T-cell (primary cell): ENCODE measurements at places on chromosomes 12 and 14.

DNA sequence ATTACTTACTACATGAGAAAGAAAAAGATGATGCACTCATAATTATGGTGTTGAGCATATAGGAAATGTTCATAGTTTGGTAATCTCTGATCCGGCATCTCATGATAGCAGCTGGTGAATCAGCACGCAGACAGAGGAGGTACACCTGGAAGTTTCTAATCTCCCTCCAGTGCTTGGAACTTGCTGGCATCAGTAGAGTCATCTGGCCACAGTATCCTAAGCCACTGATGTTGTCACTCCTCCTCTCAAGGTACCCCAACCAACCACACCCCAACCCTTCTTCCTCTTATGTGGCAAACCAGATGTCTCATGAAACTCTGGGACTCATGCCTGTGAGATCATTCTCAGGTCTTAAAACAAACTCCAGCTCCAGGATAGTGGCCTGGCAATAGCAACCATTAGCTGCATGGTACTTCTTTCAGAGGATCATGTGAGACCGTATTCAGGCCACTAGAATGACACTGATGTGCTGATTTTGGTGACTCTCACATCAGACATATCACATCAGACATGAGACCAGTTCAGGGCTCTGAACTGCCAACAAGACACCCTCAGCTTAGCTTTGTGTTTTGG lies 143.0 kb downstream of the RASSF9 start:
- DNase-seq, result no peak

GRCh38 chr12:131047789-131048610 lies 94.3 kb downstream of the ADGRD1 start:
- no peak for DNase-seq

DNA sequence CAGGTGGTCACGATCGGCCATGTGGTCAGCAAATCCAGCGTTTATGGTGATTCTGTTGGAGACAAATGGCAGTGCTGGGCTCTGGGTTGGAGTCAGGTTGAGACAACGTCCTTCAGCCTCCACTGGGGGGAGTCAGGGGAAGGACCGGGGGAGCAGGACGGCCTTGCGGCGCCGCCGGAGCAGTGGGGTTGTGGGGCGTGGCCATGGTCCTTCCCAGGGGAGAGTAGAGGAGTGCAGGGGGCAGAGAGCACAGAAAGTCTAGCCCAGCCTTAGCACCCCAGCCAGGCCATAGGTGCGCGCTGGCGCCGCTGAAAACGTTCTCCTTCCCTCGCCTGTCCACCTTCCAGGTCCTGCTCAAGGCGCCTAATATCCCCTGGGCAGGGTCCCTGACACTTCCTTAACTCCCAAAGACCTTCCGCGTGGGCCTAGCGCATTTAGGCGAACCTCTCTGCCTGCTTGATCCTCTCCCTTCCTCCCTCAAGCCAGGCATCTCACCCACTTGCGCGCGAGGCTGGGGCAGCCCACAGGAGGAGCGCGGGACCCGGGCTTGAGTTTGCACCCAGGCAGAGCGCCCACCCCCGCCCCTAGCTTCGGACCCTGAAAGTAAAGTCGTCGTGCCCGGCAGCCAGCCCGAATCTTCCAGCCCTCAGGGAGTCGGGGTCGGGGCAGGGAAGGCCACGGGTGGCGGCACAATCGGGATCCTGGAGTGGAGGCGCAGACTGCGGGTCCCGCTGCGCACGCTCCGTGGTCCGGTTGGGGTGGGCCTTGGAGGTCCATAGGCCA lies 3.1 kb upstream of the KIF26A start:
- DNase-seq, result no peak

DNA sequence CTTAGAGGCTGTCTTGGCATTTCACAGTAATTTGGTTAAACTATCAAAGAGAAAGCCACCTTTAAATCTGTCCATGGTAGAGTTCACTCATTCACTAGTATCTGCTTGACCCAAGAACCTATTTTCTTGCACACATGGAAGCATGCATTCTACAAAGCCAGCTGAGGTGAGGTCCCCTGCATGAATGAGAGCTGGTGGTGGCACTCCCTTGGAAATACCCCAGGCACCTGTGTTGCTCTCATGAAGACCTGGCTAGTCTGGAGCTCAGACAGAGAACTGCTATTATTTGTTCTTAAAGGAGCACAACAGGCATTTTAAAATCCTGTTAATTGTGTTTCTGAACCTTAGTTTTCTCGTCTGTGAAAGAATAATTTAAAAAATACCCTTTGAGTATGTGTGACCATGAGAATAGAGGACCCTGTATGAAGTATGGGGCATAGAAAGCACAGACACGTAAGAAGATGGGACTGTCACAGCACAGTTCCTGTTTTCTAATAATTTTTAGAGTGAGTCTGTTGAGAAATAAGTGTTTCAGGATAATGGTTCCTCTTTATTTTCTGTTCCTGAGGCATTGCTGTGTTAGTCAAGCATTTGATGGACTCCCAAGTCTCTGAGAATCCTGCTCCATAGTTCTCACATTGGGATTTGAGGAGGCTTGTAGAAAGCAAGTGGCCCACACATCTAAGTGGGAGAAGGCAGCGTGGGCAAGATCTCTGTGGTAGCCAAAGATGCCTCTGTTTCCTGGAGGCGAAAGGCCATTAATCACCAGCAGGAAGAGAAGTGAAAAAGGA lies 10.9 kb downstream of the RGS6 start:
- no peak for DNase-seq

DNA sequence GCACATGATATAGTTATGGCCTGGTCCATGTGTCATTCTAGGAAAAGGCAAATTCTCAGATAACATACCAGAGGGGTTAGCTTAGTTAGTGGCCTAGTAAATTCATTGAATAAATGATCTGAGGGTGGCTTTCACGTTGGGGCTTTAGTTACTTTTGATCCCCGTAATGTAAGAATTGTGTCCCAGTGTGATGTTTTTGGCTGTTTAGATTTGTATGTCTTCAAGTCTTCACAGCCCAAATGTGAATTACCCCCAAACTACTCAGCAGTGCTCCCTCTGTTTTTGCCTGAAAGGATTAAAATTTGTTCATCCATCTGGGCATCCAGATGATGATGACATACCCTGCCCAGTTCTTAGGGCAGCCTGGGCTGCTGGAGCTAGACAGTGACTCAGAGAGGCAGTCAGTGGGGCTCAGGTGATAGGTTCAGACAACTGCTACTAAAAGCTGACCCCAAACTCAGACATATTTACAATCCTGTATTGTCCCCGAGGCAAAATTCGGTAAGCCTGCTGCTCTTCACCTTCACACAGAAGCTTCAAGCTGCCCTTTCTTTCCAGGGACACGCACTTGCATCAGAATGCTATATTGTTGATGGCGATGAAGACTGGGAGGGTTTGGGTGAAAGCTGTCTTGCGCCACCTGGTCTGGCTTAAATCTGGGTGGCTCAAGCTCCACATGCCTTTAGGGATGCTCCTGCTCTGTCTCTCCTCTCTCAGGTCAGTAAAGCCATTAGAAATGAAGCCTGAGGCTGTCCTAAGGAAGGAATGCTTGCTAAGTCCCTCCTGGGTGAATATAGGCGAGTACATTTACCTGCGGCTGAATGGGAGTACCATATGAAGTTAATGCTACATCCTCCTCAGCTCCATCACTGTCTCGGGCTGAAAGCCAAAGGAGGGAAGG lies 10.3 kb downstream of the GPRC5D start:
- no peak for DNase-seq

GRCh38 chr12:80643961-80644360 lies 63.5 kb upstream of the MYF6 start:
- DNase-seq, result no peak

DNA sequence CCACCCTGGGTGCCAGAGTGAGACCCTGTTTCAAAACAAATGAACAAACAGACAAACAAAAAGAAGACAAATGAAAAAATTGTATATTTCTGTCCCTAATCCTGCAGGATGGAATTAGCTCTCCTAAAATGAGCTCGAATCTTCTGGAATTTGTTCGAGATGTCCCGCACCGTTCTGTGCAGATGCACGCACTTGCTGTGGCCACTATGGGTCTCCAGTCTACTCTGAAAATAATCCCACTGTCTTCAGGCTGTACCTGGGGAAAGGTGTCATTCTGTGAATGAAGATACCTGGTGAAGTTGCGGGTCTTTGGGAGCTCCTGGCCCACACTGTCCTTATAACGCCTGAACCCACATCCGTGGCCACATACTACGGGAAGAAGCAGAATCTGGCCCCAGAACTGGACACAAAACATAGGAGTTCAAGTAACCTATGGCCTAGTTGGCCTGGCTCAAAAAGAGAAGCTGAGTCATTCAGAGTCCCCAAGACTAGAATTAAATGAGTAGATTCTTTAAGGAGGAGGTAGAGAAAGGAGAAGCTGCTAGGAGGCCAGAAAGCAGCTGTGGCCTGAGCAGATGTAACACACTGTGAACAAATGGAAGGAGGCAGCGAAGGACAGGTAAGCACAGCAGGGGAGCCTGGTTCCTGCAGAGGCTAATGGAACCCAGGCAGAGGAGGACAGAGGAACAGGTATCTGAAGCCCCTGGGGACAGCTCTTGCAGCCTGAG lies 108.6 kb downstream of the FOXN3 start:
- no peak for DNase-seq

GRCh38 chr12:19546611-19547162 lies 107.4 kb downstream of the AEBP2 start:
- no peak for DNase-seq

- peak; percentile 77 for DNase-seq
These were observed 73.1 kb upstream of the GPR68 start for GRCh38 chr14:91317381-91318308.

DNA sequence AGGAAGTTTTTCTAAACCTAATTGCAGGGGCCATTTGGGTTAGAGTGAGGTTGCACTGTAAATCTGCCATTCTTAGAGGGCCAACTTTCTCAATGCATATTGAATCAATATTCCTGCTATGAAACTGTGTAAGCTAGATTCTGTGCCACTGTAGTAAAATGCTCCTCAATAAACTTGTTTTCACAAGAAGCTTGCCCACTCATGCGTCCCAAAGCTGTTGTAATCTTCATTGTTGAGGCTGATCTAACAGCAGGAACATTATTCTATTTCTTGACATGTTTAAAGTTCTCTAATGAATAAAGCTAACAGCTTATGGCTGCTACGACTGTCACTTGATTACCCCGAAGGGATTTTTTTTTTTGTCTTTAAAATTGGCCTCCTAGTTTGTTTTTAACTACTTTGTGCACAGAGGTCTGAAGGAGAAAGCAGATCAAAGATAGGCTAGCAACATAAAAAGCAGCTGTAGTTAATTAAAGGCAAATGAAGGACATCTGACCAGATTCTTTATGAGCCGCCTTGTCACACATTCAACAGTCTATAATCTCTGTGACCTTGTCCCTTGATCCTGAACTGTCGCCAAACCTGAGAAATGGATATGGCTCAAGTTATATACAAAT lies 243.7 kb downstream of the PAX9 start:
- no peak for DNase-seq

DNA sequence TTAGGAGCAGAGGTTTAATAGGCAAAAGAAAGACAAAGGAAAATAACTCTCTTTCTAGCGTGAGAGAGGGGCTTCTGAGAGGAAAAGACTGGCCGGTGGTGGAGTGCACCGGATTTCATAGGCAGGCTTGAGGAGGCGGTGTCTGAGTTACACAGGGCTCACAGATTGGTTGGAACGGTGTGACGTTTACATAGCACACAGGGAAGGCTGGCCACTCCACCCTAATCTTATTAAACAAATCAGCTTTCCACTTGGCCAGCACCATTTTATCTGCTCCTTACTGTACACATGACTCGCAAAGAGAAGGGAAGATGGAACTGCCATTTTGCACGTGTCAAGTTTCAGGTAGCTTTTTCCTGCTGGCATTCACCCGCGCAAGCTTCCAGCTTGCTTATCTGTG lies 587.7 kb downstream of the RPL10L start:
- DNase-seq, result no peak

GRCh38 chr12:3759878-3760277 lies 7.0 kb upstream of the CRACR2A start:
- DNase-seq, result no peak

DNA sequence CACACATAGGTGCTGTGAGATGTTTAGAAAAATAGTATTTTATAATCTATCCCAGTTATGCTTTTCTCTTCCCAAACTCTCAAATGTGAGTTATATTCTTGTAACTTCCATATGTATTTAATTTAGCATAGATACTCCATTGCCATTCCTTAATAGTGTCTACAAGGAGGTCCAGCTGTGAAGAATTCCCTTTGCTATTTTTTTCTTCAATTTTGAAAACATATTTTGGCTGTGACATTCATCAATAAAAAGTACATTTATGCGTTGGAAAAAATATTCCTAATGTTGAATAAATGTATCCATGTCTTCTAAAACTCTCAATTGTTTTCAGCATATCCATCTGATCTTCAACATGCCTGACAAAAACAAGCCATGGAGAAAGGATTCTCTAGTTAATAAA lies 1402.0 kb upstream of the SEL1L start:
- no peak for DNase-seq

DNA sequence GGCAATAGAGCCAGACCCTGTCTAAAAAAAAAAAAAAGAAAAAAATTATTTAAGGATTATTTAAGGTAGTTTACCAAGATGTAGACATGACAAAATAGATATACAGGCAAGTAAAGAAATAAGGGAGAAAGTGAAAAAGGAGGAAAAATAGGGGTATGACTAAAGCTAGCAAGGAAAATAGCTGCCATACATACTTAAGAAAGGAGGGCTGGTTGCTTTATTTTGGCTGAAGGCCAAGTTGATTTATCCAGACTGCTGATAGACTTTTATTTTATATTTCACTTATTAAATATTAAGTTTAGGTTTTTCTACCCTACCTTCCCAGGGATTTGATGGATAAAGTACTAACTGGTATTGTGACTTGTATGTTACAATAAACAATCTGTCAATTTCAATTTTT lies 8.3 kb upstream of the AEBP2 start:
- DNase-seq, result no peak

GRCh38 chr14:79649856-79650255 lies 561.4 kb downstream of the DIO2 start:
- no peak for DNase-seq

DNA sequence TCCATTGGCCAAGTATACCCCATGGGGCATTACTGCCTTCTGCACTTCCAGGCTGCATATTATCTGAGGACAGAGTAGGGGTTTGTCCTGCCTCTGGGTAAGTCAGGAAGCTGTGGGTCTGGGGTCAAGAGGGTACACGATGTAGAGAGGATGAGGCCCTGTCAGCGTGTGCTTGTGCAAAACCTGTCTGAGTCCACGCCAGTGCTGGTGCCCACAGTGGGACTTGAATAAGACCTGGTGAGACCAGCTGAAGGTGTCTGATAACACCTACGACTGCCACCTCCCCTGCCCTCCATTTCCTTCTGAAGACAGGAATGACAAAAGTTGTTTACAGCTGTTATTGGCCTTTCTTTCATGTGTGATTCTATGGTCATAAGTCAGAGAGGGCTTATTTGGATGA lies 22.1 kb upstream of the NID2 start:
- no peak for DNase-seq
